ENCODE measurements at places on chromosomes 2 and 18.

- DNase-seq = no peak
These were observed 13.3 kb downstream of the CHCHD5 start for GRCh38 chr2:112597537-112598322.

- peak; percentile 23 for DNase-seq
These were observed 676 bp downstream of the KLHL23 start for GRCh38 chr2:169734169-169734847.

DNA sequence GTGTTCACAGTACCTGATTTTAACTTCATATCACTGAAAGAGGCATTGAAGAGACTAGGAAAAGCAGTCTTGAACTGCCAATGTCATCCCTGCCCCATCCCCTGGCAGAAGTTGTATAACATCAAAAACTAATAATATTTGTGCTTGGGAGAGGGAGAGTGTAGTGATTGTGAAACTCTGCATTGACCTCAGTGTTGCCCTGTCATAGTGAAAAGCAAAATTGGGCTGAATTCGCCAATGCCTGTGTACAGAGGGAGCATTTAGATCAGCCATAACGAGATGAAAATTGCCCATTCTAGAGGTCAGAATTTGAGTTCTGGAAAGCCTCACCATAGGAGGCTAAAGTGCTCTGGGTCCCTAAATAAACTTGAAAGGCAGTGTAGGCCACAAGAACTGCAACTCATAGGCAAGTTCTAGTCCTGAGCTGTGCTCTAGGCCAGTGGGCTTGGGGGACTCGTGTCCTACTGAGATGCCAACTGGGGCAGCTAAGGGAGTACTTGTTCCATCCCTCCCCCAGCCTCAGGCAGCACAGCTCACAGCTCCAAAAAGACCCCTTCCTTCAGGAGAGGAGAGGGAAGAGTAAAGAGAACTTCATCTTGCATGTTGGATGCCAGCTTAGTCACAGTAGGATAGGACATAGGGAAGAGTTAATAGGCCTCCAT, 855.6 kb downstream of the TSN start:
- no peak for DNase-seq

- no peak for DNase-seq
These were observed 227.4 kb upstream of the CDH7 start for GRCh38 chr18:65523461-65523860.

DNA sequence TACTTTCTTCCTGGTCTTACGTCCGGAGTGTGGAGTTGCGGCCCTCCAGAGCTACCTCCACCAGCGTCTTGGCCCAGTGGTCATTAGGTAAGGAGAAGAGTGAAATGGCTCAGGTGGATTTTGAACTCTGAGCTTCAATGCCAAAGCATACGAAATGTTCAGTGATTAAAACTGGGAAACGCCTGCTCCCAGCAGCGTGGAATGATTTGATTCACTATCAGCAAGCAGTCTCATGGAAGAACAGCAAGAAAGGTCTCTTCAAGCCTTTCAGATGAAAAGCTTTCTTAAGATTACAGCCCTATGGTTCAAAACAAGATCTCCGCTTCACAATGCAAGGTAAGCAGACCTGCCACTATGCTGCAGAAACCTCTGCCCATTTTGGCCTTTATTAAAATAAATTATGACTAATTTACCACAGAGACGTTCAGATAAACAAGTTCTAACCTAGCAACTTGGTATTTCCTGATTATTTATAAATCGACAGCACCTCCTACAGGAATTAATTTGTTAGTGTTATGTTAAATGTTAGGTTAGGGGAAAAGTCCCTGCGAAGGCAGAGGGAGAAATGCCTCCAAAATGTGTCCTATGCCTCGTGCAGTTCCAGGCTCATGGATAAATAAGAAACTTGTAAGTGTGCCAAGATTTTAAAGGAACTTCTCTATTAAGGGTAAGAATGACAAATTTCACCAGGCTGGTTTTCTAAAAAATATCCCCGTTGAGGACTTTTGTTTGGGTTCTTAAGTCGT, 10.1 kb downstream of the SP9 start:
- DNase-seq = no peak

GRCh38 chr2:136019306-136019705, 33.9 kb upstream of the DARS1 start:
- no peak for DNase-seq

GRCh38 chr18:78939105-78939504, 40.5 kb upstream of the SALL3 start:
- peak; percentile 37 for DNase-seq

DNA sequence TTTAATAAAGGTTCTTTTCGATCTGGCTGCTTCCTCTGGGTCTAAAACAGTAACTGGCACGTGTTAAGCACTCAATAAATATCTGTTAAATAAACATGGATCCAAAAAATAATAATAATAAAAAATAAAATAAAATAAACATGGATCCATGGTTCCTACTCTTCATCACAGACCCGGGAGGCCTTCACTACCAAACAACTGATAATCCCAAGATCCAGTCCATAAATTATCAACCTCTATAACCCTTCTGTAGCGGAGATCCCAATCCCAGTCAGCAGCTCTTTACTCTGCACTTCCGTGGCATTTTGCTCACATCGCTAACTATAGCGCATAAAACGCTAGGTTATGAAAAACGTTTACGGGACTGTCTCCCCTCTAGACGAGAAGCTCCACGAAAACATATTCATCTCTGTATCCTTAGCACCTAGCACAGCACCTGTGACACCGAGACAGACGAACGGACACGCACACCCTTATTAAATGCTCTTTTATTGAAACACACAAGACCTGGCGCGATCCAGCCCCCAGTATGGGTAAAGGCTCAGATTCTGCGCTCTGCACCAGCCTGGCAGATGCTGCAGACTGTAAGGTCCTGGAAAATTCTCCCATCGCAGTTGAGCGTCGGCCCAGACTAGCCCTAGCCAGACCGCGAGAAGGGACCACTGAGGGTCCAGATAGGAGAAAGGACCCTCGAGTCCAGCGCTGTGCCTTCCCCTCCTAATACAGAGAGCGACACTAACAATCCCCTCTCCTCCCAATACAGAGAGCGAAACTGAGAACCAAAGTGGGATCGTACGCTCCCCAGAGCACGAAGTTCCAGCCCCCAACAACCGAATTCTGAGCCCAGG, 770 bp downstream of the NBAS start:
- no peak for DNase-seq

- no peak for DNase-seq
These were observed 27.6 kb downstream of the AAK1 start for GRCh38 chr2:69615969-69616368.

DNA sequence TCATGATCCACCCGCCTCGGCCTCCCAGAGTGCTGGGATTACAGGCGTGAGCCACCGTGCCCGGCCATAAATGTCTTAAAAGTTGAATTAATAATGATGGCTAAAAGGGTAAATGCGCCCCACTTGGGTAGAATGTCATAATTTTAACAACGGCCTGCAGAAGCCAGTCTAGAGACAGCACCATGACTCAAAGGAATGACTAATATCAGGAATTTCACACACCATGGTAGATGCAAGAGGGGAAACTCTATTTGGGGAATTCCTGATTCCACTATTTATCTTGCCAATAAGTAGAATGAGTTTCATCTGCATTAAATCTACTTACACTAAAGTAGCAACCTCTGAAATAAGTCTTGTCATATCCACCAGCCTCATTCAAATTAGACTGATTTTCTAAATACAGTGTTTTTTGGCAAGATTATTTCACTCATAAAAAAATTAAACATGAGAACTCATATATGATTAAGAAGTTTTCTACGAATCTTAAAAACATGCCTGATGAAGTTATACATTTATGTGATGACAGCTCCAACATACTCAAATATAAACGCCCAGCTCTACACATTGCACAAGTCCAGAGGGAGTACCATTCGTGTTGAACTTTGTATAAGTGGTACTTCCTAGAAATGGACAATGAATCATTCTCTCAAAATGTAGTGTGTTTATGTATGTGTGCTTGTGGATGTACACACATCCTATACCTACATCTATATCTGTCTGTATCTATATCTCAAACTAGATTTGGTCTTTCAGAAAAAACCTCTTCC, 309.7 kb downstream of the IRS1 start:
- DNase-seq = no peak

All from activated CD4-positive, alpha-beta T cell treated with anti-CD3 and anti-CD28 coated beads, Interleukin-2, amount 50 U/mL, for 48 hours (primary cell).